C1 segment of cervical spinal cord (tissue), 14 donors: ENCODE measurements at places on chromosomes 13 and 19.

DNA sequence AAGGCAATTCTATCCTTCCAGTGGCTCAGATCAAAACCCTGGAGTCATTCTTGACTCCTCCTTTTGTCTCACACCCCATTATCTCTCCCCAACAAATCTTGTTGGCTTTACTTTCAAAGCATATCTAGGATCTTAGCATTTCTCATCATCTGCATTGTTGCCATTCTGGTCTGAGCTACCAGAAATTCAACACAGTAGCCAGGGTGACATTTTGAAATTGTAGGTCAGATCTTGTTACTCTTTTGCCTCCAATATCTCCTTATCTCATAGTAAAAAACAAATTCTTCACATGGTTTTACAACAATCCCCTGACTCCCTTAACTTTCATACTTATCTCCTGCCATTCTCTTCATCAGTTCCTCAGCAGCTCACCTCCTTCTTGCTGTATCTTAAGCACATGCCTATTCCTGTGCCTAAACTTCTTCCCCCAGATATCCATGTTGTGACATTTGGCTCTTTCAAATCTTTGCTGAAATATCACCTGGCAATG, 115.8 kb downstream of the KLF5 start:
- no peak for DNase-seq

DNA sequence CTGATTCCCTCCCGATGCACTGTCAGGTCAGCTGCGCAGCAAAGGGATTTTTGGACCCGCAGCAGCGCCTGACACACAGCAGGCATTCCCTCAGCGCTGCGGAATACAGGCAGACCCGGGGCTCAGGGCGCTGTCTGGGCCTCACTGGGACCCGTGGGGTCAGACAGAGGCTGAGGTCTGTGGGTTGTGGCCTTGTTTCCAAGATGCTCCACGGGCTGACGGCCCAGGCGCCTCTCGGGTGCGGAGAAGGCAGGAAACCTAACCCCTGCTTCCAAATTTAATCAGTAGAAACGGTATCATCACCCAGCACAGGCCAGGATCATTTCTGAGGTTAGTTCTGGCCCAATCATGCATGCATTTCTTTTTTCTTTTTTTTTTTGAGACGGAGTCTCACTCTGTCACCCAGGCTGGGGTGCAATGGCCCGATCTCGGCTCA, 686 bp upstream of the RNF126 start:
- no peak for DNase-seq

DNA sequence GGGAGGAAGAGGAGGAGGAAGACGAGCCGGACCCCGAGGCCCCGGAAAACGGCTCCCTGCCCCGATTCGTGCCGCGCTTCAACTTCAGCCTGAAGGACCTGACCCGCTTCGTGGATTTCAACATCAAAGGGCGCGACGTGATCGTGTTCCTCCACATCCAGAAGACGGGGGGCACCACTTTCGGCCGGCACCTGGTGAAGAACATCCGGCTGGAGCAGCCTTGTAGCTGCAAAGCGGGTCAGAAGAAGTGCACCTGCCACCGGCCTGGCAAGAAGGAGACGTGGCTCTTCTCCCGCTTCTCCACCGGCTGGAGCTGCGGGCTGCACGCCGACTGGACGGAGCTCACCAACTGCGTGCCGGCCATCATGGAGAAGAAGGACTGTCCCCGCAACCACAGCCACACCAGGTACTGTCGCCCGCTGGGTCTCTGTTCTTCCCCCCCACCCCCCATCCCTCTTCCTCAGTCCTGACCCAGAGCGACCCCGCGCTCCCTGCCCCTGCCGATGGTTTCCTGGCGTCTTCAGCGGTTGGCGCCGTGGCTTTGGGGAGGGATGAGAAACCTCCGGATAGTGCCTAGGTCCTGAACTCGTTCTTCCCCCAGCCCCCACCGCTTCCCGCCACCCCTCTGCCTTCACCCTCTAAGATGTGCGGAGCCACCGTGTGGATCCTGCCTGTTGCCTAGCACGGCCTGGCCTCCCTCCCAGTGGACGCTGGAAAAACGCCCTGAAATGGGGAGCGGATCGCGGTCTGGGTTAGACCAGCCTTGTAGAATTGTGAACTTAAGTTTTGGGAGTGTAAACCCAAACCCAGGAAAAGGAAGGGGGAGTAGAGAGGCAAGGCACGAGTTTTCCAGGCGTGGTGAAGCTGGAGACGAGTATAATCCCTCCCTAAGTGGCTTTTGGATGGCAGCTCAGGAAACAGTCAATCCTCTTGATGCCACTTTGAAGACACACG, 1.5 kb downstream of the HS6ST3 start:
- DNase-seq, result peak; percentile 9

DNA sequence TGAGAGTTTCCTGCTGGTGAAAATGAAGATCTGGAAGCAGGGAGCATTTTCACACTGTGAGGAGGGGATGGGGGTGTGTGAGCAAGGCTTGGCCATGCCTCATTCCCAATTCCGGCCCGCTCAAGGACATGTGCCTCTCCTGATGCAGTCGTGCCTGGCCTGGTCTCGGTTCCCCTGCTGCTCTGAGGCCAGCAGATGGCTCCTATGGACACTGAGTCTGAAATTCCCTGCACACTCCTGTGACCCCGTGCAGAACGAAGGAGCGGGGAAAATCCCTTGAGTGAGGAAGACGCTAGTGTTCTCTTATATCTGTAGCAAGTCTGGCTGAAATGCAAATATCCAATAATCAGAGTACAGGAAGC, 363 bp upstream of the ZNF763 start:
- no peak for DNase-seq

- no peak for DNase-seq
These were observed 14.8 kb upstream of the GPI start for GRCh38 chr19:34350161-34350561.

DNA sequence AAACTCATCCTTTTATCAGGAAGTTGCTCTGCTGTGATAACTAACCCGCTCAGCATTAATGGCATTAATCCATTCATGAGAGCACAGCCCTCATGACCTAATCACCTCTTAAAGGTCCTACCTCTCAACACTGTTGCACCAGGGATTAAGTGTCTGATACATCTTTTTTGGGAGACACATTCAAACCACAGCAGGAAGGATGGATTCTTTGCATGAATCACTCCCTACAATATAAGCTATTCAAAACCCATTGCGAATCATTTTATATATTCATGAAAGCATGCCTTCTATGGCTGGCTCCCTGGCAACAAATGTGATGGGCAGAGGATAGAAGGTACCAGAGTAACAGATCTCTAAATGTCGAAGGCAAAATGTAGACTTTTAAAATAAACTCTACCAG, 27.6 kb downstream of the ARL11 start:
- DNase-seq, result no peak

DNA sequence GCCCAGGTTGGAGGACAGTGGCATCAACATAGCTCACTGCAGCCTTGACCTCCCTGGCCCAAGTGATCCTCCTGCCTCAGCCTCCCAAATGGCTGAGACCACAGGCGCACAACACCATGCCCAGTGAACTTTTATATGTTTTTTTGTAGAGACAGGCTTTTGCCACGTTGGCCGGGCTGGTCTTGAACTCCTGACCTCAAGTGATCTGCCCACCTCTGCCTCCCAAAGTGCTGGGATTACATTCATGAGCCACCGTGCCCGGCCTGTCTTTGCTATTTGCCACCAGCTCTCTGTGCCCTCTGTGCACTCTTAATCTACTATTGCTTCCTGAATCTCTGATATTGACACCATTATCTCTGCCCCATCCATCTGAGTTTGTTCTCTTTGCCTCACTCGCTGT, 34.3 kb upstream of the LRRC4B start:
- no peak for DNase-seq

DNA sequence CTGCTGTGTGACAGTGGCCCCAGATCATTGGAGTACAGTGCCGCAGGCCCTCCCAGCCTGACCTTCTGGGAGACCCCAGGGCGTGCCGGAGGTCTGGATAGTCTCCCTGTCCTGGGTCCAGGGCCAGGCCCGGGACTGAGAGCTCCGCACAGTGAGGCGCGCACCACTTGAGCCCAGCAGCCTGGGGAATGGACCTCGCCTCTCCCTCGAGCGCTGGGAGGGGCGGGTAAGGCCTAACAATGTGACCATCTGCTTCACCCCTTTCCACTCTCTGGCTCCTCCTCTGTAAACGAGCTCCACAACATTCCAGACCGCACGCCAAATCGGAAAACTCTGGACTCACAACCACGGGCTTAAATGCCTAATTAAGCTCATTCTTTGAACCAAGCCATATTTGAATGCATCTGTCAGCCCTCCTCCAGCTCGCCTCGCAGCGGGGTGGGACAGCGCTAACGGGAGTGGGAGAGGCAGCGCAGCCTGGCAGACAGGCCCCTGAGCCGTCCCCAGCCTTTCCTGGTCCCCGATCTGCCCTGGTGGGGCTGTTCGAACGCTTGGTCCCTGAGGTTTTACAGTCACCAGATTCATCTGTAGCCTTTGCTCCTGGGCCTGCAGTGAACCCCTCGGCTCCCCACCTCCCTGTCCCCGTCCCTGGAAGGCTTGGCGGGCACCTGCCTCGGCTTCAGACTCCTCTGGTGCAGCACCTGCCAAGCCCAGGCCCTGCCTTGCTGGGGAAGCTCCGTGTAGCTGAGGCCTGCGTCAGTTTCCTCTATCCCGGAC, 120.7 kb upstream of the VSTM2B start:
- DNase-seq, result no peak

GRCh38 chr19:3046698-3047495, 15.4 kb downstream of the TLE5 start:
- no peak for DNase-seq
